ENCODE measurements at places on chromosomes 2 and 18.
A peak's percentile ranks its signal among the peaks of the same experiment; 100 is the strongest.

GRCh38 chr18:58402247-58402646, 226.6 kb downstream of the ALPK2 start:
- peak; percentile 37 for DNase-seq
- H3K27me3 ChIP-seq, result no peaks in the 10 kb centered on the region
- H3K4me3 ChIP-seq, result no peak overlapping the region
- H3K36me3 ChIP-seq, result no peaks in the 10 kb centered on the region
- no peaks in the 10 kb centered on the region for H3K4me1 ChIP-seq
- H3K27ac ChIP-seq, result no peak overlapping the region

DNA sequence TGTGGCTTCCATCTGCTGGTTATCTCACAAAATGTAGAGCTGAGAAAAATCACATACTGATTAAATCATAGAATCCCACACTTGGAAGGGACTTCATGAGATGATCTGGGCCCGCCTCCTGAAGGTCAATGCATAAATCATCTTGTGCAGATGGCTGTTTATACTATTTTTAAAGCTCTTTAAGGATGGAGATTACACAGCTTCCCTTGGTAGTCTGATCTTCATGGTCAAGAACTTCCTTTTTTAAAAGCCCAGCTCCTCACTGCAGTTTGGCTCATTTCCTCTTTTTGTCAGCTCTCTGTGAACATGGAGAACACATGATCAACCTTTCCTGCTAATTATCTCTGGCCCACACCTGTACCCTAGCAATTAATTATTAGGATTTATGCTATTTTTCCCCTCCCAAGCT, 25.9 kb downstream of the GCG start:
- H3K27me3 ChIP-seq, result no peaks in the 10 kb centered on the region
- no peak for DNase-seq
- no peaks in the 10 kb centered on the region for H3K36me3 ChIP-seq
- no peaks in the 10 kb centered on the region for H3K4me1 ChIP-seq
- H3K27ac ChIP-seq, result no peak overlapping the region
- H3K4me3 ChIP-seq, result no peak overlapping the region

DNA sequence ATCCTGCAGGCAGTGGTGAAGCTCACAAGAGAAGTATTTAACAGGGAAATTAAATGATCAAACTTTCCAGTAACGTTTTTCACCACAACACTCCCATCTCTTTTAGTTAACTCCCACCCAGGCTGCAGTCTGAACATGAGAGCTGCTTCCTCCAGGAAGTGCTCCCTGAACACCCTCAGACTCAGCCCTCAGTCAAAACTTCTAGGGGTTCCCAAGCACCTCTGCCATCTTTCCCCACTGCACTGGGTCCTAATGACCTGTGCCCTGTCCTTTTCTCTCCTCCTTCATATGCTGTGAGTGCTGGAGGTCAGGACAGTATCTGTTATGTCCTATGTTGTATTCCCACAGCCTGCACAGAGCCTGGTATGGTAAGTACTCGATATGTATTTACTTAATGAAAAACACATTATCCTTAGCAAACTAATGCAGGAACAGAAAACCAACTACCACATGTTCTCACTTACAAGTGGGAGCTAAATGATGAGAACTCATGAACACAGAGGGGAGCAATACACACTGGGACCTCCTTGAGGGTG, 49.2 kb upstream of the ASPRV1 start:
- H3K4me1 ChIP-seq, result peaks cover 2% of the 10 kb centered on the region
- no peaks in the 10 kb centered on the region for H3K27me3 ChIP-seq
- H3K4me3 ChIP-seq, result no peak overlapping the region
- no peak overlapping the region for H3K27ac ChIP-seq
- DNase-seq, result no peak

GRCh38 chr2:237500681-237501424, 13.8 kb downstream of the MLPH start:
- peaks cover 62% of the 10 kb centered on the region for H3K36me3 ChIP-seq
- H3K4me3 ChIP-seq, result peak overlapping the region; percentile 2
- H3K27ac ChIP-seq, result peak overlapping the region; percentile 71
- no peaks in the 10 kb centered on the region for H3K27me3 ChIP-seq
- peak; percentile 41 for DNase-seq

DNA sequence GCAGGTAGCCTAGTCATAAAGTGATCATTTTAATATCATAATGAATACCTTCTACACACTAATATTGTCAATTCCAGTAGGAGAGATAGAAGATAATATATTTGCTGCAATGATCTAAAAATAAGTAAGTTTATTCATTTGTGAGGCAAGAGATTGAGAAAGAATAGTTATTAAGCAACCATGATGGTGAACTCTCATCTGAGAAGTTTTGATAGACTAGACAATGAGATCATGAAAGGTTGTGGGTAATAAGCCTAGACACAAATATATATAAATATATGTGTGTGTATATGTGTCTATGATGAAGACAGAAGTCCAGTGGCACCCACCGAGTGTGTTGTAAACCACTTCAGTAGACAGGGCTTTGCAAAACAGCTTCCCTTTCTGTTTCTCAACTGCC, 181.0 kb upstream of the CHST9 start:
- no peaks in the 10 kb centered on the region for H3K4me1 ChIP-seq
- no peak overlapping the region for H3K4me3 ChIP-seq
- no peak overlapping the region for H3K27ac ChIP-seq
- H3K36me3 ChIP-seq, result no peaks in the 10 kb centered on the region
- H3K27me3 ChIP-seq, result no peaks in the 10 kb centered on the region
- no peak for DNase-seq

GRCh38 chr2:44362207-44363015, 664 bp downstream of the CAMKMT start:
- H3K27me3 ChIP-seq, result no peaks in the 10 kb centered on the region
- peak overlapping the region; percentile 99 for H3K27ac ChIP-seq
- DNase-seq, result peak; percentile 49

- peak; percentile 30 for DNase-seq
- no peak overlapping the region for H3K4me3 ChIP-seq
- H3K27me3 ChIP-seq, result no peaks in the 10 kb centered on the region
- H3K27ac ChIP-seq, result no peak overlapping the region
Observed at GRCh38 chr2:64488050-64488974, 34.4 kb downstream of the LGALSL start.

GRCh38 chr18:46481847-46482245, 175.2 kb downstream of the LOXHD1 start:
- H3K4me1 ChIP-seq, result peaks cover 9% of the 10 kb centered on the region
- H3K27me3 ChIP-seq, result no peaks in the 10 kb centered on the region
- no peaks in the 10 kb centered on the region for H3K36me3 ChIP-seq
- no peak for DNase-seq
- no peak overlapping the region for H3K4me3 ChIP-seq
- H3K27ac ChIP-seq, result no peak overlapping the region

- no peaks in the 10 kb centered on the region for H3K27me3 ChIP-seq
- no peaks in the 10 kb centered on the region for H3K4me1 ChIP-seq
- H3K27ac ChIP-seq, result no peak overlapping the region
Observed at GRCh38 chr18:67282796-67283195, 233.7 kb downstream of the DSEL start.

DNA sequence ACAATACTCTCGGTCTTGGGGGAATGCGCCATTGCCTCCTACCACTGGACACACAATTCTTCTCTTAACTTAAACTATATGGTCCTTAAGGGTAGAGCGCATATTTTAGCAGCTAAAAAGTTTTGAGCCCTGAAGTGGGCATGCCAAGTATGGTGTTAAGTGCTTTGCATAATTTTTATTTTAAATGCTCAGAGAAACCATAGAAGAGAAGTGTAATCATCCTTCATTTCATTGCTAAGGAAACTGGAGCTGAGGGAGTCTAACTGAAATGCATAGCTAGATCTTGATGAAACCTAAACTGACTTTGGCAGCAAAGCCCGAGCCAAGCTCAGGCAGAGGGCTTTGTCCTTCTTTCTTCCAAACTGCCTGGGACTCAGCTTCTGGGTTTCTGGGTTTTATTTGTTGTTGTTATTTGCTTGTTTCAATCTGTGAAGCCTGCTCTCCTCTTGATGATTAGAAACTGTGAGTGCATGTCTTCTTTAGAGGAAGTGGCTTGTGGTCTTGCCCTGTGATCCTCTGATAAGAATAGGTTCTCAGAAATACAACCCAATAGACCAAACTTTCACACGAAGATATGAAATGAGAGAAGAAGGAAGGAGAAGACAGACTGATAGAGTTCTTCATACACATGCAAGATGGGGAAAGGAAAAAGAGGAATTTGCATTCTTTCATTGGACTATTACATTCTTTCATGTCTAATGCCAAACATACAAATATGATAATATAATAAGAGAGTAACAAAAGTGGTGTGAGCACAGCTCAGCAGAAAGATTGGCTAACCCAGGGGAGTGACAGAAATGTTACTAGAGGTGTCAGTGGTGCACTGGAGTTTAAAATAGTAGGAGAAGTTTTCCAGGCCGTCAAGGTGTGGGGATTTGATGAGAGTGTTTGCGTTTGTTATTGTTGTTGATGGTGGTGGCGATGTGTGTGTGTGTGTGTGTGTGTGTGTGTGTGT, 7.5 kb upstream of the RNF144A start:
- no peak overlapping the region for H3K4me3 ChIP-seq
- no peaks in the 10 kb centered on the region for H3K36me3 ChIP-seq
- H3K27ac ChIP-seq, result no peak overlapping the region
- no peak for DNase-seq

GRCh38 chr2:186429104-186429503, 57.0 kb upstream of the ZC3H15 start:
- H3K36me3 ChIP-seq, result no peaks in the 10 kb centered on the region
- DNase-seq, result no peak
- H3K27me3 ChIP-seq, result no peaks in the 10 kb centered on the region
- no peak overlapping the region for H3K4me3 ChIP-seq
- H3K27ac ChIP-seq, result no peak overlapping the region

GRCh38 chr2:24510771-24511170, 19.7 kb downstream of the NCOA1 start:
- DNase-seq, result no peak
- H3K27ac ChIP-seq, result no peak overlapping the region
- H3K4me1 ChIP-seq, result peaks cover 24% of the 10 kb centered on the region
- H3K4me3 ChIP-seq, result no peak overlapping the region

GRCh38 chr18:69220529-69220928, 180.2 kb upstream of the DOK6 start:
- no peak for DNase-seq
- no peaks in the 10 kb centered on the region for H3K36me3 ChIP-seq
- H3K4me1 ChIP-seq, result no peaks in the 10 kb centered on the region

Data from SK-N-SH (cell line).